ENCODE measurements at places on chromosomes 5 and 9. TPM values are rescaled to one million over a fixed set of nuclear protein-coding genes. Genes with fewer than 3 reads are reported as not detected.

The CDC20B gene
- total RNA-seq = not detected

The SLC28A3 gene
- 0.99 TPM for total RNA-seq

The LHX3 gene
- not detected for total RNA-seq

DNA sequence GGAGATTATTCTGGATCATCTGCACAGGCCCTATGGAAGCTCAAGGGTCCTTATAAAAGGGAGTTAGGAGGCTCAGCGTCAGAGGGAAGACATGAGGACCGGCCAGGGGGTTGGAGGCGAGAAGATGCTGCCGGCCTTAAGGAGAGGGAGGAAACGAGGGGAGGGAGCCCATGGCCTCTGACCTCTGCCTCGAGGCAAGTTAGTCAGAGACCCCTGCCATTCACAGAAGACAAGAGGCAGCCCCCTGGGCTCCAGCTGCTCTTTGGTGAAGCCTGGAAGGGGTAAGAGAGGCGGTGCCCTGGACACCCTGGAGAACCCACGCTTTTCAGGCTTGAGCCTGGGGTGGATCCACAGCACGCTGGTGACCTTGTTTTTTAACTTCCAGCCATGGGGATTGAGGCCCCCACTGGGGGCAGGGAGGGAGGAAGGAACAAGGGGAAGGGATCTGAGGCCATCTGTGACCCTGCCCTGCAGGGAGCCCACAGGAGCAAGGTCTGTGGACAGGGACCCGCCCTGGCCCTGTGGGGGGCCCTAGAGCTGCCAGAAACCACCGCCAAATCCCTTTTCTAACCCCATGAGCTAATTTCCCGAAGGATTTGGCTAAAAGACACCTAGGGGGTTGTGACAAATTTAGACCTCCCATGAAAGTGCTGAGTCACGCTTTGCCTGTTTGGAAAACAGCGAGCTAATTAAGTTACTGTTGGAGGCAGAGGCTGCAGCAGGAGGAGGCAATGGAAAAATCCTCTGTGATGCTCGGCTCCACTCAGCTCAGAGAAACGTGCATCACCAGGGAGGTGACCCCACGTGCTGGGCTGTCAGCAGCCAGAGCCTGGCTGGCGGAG, 49.7 kb downstream of the OLFM1 start:
- no peak overlapping the region for H3K27ac ChIP-seq
- H3K4me1 ChIP-seq = no peaks in the 10 kb centered on the region
- no peaks in the 10 kb centered on the region for H3K36me3 ChIP-seq
- no peak overlapping the region for H3K4me3 ChIP-seq
- no peak for DNase-seq
- peaks cover 10% of the 10 kb centered on the region for H3K27me3 ChIP-seq

DNA sequence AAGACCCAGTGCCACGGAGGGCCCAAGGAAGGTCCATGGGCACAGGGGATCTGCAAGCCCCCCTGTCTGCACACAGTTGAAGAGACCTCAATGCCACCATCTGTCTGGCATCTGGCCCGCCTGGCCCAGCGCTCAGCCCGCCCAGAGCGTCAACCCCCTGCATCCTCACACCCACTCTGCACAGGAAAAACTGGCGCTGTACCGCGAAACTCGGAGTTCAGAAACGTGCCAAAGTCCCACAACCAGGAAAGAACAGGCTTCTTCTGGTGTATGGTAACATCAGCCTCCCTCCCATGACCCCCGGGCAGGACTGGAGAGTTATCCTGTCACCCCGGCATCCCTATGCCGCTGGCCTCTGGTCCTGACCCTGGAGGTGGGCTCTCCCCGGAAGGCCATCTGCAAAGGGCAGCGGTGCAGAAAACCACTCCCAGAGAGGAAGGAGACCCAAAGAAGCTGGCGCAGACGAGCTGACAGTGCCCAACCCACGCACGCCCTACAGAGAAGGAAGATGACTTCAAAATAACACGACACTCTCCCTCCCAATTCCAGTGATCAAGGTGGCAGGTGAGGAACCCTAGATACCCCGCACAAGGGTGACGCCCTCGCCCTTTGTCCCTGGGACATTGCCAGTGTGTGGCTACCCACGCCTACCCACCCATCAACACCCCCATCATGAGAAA, 18.9 kb downstream of the VAV2 start:
- H3K4me3 ChIP-seq = no peak overlapping the region
- no peaks in the 10 kb centered on the region for H3K4me1 ChIP-seq
- no peak for DNase-seq
- no peak overlapping the region for H3K27ac ChIP-seq

- peaks cover 5% of the 10 kb centered on the region for H3K27me3 ChIP-seq
- H3K4me1 ChIP-seq = no peaks in the 10 kb centered on the region
- H3K4me3 ChIP-seq = no peak overlapping the region
These were observed 132.9 kb downstream of the ROR2 start for GRCh38 chr9:91817106-91817492.

DNA sequence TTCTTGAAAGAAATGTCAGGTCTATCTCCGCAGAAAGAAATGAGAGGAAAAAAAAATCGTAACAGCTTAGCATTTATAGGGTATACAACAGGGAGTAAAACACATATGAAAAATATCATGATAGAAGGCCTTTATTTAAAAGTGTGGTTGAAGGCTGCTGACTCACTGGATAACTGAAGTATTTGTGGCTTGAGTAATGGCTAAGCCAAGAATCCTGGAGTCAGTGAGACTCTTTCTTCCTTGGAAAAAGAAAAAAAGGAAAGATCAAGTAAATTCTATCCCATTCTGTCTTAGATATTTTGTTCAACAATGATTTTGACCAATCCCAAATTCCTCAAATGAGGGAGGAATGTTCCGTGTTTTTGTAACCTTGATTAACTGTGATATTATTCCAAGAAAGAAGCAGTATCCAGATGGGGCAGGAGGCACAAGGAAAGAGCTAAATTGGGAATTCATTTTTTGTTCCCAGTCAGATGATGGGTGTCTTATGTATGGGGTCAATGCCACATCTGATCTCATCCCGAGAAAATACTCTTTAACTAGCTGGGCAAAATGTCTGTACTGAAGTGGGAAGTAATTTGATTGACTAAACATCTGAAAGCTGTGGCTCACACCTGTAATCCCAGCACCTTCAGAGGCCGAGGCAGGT, 64.3 kb upstream of the MYO10 start:
- no peaks in the 10 kb centered on the region for H3K27me3 ChIP-seq
- DNase-seq = no peak
- H3K36me3 ChIP-seq = no peaks in the 10 kb centered on the region
- H3K4me3 ChIP-seq = no peak overlapping the region
- no peak overlapping the region for H3K27ac ChIP-seq

- peaks cover 42% of the 10 kb centered on the region for H3K27me3 ChIP-seq
- no peaks in the 10 kb centered on the region for H3K4me1 ChIP-seq
- no peak within 1 kb of the TSS for H3K27ac ChIP-seq
- DNase-seq = no peak
These were observed at the start of gene KCNIP1 for GRCh38 chr5:170503990-170504596. KCNIP1 (plus strand) TSS chr5:170504020.

- H3K4me1 ChIP-seq = peaks cover 49% of the 10 kb centered on the region
- no peak for DNase-seq
- H3K27me3 ChIP-seq = no peaks in the 10 kb centered on the region
- H3K36me3 ChIP-seq = peaks cover 4% of the 10 kb centered on the region
- peak overlapping the region; percentile 53 for H3K27ac ChIP-seq
- no peak overlapping the region for H3K4me3 ChIP-seq
These were observed 13.0 kb upstream of the DPM2 start for GRCh38 chr9:127950513-127951289.

- no peak overlapping the region for H3K27ac ChIP-seq
- DNase-seq = no peak
- no peaks in the 10 kb centered on the region for H3K4me1 ChIP-seq
- no peaks in the 10 kb centered on the region for H3K36me3 ChIP-seq
- H3K4me3 ChIP-seq = no peak overlapping the region
These were observed 11.3 kb downstream of the CDKL3 start for GRCh38 chr5:134355681-134356080.

DNA sequence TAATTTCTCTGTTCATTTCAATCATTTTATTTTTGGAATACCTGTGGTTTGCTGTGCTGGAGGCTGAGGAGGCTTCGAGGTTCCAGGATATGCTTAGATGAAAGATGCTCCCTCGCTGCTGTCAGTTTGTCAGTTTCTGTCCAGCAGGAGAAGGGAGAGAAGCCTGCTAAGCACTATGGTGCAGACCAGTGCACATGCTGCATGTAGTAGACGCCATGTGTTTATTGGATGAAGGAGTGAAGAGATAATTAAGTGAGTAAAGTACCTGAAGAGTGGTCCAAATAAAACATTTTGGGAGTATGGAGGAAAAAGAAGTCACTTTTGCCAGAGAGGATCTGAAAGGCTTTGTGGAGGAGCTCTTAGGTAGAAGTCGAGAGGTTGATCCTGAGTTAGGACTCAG, 2.1 kb downstream of the PDZD2 start:
- H3K36me3 ChIP-seq = no peaks in the 10 kb centered on the region
- H3K27ac ChIP-seq = no peak overlapping the region
- peaks cover 11% of the 10 kb centered on the region for H3K27me3 ChIP-seq
- H3K4me1 ChIP-seq = peaks cover 10% of the 10 kb centered on the region
